ENCODE measurements at places on chromosomes 12 and 14.
A peak's percentile ranks its signal among the peaks of the same experiment; 100 is the strongest.

DNA sequence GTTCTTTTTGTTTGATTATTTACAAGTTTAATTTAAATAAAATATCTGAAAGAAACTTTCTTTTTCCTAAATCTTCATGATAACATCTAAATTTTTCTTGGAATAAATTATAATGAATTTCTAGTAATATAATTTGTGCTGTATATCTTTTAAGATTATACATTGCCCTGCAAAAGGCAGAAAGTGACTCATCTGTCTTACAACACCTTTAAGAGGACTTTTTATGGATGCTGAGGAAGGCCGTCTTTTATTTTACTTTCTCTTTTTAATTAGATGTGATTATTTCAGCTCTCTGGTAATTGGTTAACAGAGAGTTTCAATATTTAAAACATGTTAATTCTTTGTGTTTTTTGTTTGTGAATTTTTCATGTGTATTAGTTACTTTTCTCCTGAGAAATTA is 598.4 kb downstream of the RPL10L start:
- DNase-seq: no peak

DNA sequence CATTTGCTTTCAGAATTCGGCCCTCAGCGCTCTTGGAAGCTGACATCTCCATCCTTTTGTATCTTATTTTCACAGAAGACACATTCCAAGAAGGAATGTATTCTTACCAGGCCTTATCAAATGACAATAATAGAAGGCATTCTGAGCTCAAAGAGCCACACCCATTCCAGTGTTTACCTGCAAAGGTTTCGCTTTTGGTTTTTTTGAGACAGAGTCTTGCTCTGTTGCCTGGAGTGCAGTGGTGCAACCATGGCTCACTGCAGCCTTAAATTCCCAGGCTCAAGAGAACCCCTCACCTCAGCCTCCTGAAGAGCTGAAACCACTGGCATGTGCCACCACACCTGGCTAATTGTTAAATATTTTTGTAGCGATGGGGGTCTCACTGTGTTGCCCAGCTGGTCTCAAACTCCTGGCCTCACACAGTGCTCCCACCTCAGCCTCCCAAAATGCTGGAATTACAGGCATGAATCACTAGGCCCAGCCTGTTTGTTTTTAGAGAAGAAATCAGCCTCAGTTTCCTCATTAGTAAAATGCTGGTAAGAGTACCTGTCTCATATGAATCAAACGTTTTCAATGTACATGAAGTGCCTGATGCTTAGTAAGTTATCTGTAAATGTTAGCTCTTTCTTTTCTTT is 69.2 kb downstream of the SLC6A12 start:
- no peak for DNase-seq

DNA sequence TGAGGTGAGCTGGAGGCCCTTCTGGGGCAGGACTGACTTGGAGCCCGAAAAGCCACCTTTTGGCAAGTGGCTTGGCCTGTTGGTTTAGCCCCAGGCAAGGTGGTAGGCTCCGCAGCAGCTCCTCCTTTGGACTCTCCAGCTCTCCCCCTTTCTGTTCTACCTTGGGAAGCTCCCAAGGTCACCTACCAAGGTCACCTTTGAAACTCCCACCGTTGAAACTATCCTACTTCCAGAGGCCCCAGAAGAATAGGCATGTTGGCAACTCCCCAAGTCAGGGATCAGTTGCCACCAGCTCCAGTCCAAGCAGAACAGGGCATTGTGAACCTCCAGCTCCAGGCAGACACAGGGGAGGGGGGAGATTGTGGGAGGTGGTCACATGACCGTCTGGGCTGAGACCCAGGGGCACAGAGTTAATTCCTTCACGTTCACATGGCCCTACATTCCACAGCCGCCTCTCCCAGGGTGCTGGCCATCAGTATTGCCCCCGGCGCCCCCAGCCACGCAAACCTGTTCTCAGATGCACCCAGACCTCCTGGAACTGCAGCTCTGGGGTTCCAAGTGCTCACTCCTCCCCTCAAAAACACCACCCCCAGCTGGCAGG is 14.4 kb downstream of the IRF2BPL start:
- no peak for DNase-seq

DNA sequence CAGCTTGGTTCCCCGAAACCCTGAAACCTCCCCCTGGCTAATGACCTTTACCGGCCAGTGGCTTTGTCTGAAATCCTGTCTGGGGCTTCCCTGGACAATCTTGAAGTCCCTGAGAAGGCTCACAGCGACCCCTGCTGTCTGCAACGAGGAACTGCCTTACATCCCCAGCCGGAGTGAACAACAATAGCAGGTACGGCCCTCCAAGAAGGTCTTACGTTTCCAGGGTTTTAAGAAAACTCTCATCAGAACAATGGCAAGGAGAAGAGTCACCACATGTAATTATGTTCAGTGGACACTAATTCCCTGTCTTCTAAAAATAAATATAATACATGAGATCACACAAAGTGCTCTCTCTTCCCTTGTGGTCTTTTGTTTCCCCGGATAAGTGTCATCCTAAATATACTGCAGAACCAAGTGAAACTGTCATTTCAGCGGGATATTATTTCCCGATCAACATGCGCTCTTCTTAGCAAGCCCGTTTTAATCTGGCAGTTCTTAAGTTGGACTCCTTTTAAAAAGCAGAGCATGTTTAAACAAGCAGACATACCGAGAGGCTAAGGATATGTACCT is 53.3 kb downstream of the RBM19 start:
- peak; percentile 25 for DNase-seq

GRCh38 chr12:132812631-132813305 is 15.9 kb downstream of the GOLGA3 start:
- no peak for DNase-seq

GRCh38 chr12:95549392-95550084 is 1.7 kb downstream of the USP44 start:
- DNase-seq: no peak

- DNase-seq: no peak
Observed at GRCh38 chr14:66746316-66747006, 238.5 kb downstream of the GPHN start.

DNA sequence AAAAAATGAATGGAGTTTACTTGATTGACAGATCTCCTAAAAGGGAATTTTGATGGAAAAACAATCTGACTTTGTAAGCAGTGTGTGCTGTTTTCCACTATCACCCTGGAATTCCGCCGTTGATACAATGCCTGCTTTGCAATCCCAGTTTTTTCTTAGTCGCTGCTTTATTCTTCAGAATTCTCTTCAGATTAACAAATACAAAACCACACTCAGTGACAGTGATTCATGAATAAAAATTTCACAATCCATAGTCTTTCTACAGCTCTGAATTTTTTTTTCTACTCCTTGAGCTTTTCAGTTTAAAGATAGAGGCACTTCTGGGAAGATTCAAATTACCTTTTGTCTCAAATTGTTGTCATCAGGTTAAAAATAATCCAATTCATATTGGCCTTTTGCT is 44.6 kb upstream of the KITLG start:
- DNase-seq: no peak

DNA sequence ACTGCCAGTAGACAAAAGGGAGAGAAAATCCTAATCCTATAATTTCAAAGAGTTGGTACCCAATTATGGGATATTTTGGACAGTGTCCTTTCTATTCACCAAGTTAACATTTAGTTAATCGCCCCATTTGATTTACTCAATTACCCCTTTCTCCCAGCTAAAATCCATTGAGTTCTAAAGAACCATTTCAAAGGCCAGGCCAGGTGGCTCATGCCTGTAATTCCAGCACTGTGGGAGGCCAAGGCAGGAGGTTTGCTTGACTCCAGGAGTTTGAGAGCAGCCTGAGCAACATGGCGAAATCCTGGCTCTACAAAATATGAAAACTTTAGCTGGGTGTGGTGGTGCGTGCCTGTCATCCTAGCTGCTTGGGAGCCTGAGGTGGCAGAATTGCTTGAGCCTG is 5.5 kb upstream of the GPR19 start:
- DNase-seq: no peak

GRCh38 chr12:118374909-118375308 is 1.4 kb upstream of the SUDS3 start:
- no peak for DNase-seq

DNA sequence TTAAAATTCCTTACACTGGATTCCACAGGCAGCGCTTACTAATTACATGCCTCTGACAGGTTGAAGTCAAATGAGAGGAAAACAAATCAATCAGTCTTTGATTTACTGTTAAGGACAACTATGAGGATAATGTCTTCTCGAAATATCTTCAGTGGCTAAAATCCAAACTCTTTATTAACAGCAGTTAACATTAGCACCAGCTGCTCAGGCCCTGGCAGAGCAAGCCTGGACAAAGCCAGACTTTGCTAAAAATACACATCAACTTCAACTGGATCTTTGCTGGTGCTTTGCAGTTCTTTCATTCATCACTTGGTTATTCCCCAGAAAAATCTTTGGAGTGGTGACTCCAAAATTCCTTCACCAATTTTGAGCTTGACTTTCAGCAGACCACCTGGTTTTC is 98.7 kb downstream of the HECTD4 start:
- no peak for DNase-seq

- DNase-seq: no peak
Observed at GRCh38 chr12:49189731-49190716, 1.1 kb upstream of the TUBA1A start.

GRCh38 chr12:21813125-21813524 is 38.6 kb upstream of the KCNJ8 start:
- no peak for DNase-seq

DNA sequence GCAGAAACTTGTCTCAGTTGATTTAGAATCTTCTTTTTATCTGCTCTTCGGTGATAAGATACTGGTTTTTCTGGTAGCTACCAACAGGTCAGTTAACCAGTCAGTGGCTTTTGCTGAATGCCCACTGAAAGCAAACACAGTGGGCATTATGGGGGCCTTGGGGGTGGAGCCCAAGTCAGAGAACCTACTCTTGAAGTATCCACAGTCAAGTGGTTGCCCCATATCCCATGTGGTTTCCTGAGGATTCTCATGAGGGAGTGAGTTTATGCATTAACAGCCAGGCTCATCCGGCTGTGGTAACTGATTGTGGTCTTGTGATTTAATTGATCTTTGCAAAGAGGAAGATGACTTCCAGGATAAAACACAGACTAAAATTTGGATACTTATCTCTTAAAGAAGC is 83.7 kb downstream of the ST8SIA1 start:
- no peak for DNase-seq

DNA sequence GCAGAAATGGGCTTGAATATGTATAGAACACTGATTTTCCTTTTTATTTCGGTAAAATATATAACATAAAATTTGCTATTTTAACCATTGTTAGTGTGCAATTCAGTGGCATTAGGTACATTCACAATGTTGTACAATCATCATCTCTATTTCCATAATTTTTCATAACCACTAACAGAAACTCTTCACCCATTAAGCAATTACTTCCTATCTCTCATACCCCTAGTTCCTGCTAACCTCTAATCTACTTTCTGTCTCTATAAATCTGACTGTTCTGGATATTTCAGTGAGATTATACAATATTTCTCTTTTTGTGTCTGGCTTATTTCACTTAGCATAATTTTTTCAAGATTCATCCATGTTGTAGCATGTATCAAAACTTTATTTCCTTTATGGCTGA is 8.9 kb upstream of the RNF212B start:
- no peak for DNase-seq

DNA sequence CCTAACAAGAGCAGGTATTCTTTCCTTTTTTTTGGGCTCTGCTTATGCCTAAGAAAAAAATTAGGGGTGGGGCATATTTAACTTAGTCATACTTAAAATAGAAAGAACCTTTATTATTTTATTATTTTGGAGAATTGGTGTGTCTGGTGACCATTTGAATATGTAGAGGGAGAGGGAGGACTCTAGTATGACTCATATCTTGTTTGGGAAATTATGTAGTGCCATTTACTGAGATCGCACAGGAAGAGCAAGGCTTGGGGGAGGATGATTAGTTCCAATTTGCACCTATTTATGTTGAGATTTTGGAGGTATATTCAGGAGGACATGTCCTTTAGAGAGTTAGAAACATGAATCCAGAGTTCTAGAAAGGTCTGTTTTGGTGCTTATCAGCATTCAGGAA is 9.9 kb downstream of the ZNF410 start:
- DNase-seq: no peak

DNA sequence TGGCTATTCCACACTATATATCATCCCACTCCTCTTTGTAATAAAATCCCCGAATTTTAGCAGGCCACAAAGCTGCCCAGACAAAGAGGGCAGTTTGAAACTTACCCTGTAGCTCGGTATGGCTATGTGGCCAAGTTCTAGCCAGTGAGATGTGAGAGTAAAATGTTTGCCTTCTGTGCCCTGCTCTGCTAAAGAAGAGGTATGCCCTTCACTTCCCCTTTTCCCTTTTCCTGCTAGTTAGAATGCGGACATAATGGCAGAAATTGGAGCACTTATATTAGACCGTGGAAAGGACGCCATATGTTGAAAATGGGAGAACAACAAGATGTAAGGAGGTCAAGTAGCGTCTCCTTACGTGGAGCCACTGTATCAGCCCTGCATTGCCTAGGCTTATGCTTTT is 11.5 kb upstream of the CCDC91 start:
- no peak for DNase-seq

DNA sequence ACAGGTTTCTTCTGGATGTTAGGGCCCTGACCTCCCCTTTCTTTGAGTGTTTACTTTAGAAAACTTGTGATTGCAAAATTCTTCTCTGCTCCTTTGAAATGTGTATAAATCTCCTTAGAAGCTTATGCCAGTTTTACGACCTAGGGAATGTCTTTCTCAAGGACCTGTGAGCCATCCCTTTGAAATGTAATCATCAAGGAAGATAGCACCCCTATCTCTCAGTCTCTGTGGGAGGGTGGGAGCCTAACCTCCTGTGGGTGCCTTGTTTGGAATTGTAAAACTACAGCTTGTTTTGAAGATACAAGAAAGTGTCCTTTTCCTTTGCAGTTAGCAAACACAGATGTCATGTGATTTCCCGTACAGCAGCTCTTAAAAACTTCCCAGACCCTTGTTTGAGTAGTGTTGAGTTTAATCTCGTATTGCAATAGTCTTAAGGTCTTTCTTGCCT is 3.3 kb downstream of the OR10AD1 start:
- no peak for DNase-seq

- no peak for DNase-seq
Observed at GRCh38 chr12:67592228-67593011, 56.1 kb upstream of the DYRK2 start.

GRCh38 chr12:40122842-40123241 is 17.0 kb upstream of the SLC2A13 start:
- DNase-seq: no peak

DNA sequence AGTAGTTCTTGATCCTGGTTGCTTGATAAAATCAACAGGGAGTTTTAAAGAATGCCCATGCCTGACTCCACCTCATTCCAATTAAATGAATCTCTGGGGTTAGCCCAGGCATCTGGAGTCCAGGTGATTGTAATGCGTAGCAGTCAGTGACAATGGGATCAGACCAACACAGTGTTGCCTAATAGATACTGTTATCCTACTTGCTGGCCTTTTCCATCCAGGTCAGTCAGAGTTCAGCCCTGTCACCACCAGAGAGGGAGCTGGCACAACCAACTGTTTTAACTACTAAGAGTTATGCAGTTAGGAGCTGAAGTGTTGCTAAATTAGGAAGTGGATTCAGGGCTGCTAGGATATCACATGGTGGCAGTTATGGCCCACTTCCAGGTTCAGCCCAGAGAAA is 107.1 kb downstream of the GPR135 start:
- DNase-seq: no peak

- DNase-seq: no peak
Observed at GRCh38 chr14:45252366-45253069, 484 bp downstream of the MIS18BP1 start.
